ENCODE measurements at places on chromosomes 5 and 9.

GRCh38 chr5:14908172-14908571 lies 36.6 kb upstream of the ANKH start:
- no peak for DNase-seq

DNA sequence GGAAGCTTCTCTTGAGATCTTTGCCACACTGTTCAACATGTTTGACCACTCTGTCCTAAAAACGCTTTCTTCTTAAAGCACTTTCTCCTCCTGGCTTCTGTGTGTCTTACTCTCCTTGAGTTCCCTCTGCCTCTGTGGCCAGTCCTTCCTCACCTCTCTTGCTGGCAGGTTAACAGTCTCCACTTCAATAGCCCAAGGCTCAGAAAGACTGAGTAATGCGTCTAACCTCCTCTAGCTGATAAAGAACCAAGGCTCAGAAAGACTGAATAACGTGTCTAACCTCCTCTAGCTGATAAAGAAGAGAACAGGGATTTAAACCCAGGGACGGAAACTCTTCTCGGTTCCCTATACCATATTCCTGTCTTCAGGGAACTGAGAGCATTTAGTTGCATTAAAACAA lies 205.2 kb downstream of the AOPEP start:
- no peak for DNase-seq

DNA sequence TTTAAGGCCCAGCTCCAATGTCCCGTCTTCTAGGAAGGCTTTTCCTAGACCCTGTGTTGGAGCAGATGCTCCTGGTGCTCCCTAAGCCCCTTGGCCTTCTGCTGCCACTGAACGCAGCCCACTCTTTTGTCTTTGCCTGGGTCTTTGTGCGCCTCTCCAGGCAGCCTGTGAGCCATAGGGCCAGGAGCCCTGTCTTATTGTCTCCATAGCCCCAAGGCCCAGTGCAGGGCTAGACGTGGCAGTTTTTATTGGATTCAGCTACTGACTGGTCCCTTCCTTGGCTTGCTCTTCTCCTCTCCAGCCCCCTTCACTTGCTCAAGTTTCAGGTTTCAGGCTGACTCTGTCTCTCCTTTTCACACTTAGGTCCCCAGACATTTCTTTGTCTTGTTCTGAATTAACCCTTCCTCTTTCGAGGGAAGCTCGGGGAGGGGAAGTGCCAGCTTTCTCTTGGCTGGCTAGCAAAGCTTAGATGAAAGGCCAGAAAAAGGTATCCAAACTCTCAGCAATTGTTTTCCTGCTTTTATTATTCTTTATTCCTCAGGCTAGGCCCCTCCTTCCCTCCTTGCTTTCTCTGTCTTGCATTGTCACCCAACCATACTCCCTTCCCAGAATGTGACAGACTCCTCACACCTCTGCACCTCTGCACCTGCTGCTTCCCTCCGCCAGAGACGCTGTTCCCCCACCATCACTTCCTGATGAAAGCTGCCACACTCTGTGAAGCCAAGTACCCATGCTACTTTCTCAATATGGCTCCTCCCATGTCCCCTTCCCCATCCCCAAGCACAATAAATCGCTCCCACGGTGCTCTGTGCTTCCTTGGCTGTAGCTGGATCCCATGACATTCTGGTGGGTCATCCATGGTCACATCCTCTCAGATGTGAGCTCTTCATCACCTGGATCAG lies 101.6 kb upstream of the CPEB4 start:
- DNase-seq: peak; percentile 32

DNA sequence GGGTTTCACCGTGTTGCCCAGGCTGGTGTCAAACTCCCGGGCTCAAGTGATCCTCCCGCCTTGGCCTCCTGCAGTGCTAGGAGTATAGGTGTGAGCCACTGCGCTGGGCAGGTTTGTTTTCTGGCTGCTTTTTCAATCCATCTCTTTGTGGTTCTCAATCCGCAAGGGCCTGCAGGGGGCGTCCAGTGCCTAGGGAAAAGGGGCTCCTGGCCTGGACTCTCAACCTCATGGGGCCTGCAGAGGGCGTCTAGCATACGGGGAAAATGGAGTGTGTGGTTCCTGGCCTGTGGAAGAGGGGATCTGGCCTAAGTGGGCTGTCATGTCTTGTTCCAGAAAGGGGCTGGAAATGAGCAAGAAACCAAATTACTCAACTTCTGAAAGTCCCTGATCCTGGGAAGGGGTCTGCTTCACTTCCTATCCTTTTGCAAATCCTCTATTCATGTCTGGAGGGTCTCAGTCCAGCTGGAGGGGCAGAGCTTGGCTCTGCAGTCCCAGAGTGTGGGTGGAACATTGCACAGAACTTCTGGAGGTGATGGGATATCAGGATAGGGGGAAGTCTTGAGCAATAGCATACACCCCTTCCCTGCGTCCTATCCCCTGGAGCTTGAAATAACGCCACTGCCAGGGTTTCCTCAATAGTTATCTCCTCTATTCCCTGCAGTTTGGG lies 12.7 kb upstream of the CCL27 start:
- DNase-seq: peak; percentile 66

DNA sequence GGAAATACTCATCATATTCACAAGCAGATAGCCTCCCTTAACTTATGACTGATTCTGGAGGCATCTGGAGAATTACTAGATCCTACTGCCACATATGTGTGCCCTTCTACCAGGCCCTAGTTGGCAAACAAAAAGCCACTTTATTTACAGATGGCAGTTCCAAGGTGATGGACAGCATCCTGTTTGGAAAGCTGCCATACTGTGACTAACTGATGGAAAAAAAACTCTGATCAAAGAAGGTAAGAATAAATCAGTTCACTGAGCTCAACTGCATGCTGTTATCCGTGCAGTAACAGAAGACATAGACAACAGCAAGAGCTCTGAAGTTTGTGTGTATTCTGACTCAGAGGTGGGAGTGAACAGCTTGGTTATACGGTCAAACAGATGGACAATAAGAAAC lies 279.8 kb upstream of the POU5F2 start:
- DNase-seq: no peak

DNA sequence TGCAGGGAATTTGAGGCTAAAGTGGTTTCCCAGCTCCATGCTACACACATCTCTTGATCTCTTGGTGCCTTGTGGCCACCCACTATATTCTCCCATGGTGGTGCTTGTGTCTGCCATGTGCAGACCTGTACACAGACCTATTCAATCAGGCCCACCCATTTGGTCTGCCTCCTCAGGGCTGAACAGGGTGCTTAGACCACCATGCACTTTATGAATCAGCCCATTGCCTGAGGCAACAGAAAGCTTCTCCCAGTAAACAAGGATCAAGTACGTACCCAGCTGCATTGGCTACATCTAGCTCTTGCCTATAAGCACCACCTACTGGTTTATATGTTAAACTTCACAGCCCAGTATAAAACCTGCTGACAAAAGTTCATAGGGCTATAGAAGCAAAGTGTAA lies 664.3 kb upstream of the EDIL3 start:
- no peak for DNase-seq

GRCh38 chr9:72477930-72478518 lies 43.4 kb upstream of the TMC1 start:
- DNase-seq: peak; percentile 54

DNA sequence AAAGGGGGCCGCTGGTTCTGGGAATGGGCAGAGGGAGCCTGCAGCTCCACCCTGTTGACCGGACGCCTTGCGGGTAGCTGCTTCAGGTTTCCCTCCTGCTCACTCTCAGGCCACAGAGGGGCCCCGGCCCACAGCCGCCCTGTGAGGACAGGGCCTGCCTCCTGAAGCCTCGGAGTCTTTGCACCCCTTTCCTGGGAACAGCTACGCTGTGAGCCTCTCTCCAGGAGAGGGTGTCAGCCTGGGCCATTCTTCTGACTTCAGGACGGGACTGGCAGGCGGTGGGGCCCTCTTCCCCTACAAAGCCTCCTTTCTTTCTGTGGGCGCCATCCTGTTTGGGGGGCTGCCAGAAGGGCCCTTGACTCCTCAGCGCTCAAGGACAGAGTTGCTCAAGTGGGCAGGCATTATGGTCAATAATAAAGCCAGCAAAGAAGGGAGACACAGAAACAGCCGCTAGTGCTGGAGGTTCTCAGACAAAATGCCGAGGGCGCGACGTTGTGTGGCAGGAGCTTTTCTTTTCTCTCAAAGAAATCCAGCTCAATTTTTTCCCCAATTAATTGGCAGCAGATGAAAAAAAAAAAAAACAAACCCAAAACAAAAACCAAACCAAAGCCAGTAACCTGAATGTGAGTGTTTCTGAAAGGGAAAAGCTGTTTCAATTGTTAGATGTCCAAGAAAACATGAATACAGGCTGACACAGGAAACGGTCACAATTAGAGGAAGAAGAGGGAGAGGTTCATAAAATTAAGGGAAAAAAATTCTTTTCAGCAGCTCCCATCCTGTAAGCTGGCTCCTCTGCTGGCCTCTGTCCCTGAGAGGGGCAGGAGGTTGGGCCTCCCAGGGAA lies 12.8 kb upstream of the SLC25A51 start:
- no peak for DNase-seq

DNA sequence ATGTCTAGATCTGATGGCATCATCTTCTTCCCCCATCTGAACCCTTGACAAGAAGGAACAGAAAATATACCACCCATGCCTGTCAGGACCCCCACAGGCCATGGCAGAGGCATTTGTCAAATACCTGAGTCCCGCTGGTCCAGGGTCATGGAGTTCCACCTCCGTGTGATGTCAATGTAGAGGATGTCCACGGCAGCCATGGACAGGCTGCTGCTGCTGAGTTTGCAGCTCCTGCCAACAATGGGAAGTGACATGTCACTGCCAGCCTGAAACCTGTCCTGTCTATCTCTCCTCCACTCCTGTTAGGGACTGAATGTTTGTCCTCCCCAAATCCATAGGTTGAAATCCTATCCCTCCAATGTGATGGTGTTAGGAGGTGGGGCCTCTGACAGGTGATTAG lies 208.8 kb downstream of the DAB2IP start:
- DNase-seq: no peak

- peak; percentile 16 for DNase-seq
Observed at GRCh38 chr5:72956324-72957140, 691 bp downstream of the FCHO2 start.

DNA sequence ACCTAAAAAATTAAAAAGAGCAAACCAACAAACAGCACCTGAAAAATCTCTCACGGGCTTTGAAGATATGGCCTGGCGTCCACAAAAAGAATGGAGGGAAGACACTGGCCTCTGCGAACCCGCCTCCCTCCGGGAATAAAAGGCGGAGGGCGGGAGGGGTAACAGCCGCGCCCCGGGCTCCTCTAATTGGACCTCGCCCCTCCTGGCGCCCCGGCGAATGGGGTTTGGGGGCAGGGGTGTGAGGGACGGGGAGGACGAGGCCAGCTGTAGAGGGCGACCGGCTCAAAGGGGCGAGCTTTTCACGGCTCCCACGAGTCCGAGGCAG lies 753 bp downstream of the FANCC start:
- peak; percentile 62 for DNase-seq

GRCh38 chr5:6659941-6660684 lies 26.9 kb downstream of the SRD5A1 start:
- no peak for DNase-seq

DNA sequence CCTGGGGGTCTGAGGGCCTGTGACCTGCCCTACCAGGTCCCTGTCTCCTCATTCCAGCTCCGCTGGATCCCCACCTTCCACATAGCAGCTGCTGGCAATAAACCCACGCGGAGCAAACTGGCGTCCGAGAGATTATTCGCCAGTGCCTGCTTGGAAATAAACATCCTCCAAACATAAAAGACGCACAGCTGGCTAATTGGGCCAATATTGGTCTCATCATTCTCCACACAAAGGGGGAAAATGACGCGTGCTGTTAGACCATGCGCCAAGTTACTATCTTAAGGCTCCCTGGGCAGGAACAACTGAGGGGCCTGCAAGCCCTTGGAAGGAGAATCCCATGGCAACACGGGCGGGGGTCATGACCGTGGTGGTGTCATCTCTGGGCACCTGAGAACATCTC lies 73.3 kb upstream of the SARDH start:
- no peak for DNase-seq

DNA sequence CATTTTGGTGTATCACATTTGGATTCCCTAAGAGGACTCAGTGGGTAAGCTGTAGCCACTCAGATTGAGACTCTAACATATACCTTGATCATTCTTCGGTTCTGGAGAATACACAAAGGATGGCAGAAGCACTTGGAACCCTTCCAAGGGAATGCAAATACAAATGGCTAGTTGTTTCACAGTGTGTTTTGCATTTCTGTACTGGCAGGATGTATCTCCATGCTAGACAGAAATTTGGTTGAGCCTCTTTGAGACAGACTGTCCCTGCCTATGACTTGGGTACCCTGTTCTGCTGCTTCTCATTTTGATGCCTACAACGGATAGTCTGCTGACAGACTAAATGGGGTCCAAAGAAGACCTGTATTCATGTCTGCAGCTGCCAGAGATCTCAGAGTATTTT lies 273.5 kb downstream of the TMEM38B start:
- no peak for DNase-seq

GRCh38 chr9:129316281-129317030 lies 138.4 kb upstream of the IER5L start:
- DNase-seq: no peak
